ENCODE measurements at places on chromosomes 6 and 20.

GRCh38 chr6:110491644-110492317 is 15.4 kb upstream of the SLC22A16 start:
- no peak for DNase-seq

DNA sequence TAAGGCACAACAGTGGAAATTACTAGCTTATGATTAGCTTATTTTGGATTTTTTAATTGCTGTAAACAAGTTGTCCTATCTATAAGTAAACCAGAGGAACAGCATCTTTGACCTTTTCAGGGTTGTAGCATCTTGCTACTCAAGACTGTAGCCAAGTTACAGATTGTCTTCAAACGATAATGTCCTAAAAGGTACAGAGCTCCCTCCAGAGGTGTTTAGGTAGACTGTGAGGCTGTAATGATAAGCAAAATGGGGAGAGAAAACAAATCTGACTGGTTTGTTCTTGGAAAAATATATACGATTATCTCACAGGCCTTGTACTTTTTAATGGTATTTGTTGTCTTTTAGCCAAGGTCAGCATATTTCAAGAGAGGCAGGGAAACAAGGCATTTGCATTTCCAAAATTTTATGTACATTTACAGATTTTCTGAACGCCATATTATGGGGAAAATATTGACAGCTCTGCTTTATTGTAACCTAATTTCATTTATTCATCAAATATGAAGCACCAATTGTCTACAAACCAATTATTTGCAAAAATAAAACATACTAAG is 273.4 kb downstream of the MEI4 start:
- DNase-seq, result no peak

DNA sequence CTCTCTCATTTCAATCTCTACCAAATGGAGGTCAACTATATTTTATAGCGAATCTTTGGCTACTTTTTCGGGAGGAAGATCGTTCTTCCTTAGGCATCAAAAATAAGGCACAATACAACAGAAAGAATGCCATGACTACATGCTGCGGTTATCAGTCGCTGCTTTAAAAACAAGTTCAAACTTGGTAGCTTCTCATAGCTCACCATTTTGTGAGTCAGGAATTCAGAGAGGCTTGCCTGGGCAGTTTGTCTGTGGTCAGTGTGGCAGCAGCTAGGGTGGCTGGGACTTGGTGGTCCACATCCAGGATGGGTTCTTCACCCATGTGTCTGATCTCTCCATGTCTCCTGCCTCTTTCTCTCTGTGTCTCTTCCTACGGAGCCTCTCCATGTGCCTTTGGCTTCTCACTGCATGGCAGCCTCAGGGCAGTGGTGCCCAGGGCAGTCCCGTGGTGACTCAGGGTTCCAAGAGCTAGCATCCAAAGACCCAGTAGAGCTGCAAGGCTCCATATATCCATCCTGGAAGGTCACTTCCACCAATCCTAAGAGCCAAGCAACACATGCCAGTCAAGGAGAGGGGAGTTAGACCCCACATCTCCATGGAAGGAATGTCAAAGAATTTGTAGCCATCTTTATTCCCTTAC is 10.4 kb downstream of the SCML4 start:
- no peak for DNase-seq

GRCh38 chr6:56444855-56445254 is 197.5 kb upstream of the COL21A1 start:
- DNase-seq, result no peak

- DNase-seq, result no peak
Observed at GRCh38 chr6:16947375-16948015, 154.4 kb upstream of the STMND1 start.

- DNase-seq, result no peak
Observed at GRCh38 chr20:45545754-45546453, 1.3 kb downstream of the EPPIN start.

- no peak for DNase-seq
Observed at GRCh38 chr20:31869942-31870725, at the start of the genes DUSP15 and TTLL9. TSS of gene DUSP15 (minus strand) at chr20:31870527. CDS start at chr20:31870337, 190 bp downstream. TSS of gene TTLL9 (plus strand) at chr20:31870634. CDS start at chr20:31871127, 493 bp downstream.

DNA sequence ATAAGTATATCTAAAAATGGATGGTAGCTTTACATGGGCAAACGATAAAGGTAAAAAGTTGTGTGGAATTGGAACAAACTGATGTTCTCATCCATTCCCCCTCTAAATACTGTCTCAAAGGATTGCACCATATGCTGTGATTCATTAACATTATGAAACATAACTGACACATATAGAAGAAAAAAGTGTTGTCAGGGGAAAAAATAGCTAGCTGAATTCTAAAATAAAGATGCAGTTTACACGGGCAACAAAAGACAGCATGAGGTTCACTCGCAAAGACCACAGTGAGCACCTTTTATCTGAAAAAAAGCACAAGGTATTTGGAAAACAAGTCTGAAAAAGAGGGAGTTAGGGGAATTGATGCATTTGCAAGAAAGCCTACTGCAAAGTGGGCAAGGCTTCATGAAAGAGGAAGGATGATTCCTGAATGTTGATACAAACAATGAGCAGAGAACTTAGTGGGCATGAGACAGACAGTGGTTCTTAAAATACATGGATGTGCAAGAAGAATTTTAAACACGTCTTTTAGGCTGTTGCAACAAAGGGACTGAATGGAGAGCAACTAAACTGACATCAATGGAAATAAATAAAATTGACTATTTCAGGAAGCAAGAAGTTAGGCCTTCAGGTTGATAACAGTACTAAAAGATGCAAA is 280.9 kb downstream of the KIF16B start:
- DNase-seq, result no peak

DNA sequence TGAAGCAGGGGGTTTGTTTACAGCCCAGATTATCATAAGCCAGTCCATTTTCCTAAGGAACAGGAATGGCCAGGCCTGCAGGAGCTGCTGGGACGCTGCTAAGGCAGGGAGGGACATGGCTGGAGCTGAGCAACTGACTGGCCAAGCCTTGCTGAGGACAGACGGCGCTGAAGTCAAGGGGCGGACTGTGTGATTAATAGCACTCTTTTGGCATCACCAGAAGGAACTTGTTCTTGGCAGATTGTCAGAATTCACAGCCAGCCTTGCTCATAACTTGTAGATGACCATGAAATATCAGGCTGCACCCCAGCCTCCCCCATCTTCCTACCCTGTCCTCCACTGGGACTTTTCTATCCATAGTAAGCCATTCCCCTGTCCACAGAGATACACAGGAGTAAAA is 218.8 kb upstream of the RNF24 start:
- DNase-seq, result no peak

DNA sequence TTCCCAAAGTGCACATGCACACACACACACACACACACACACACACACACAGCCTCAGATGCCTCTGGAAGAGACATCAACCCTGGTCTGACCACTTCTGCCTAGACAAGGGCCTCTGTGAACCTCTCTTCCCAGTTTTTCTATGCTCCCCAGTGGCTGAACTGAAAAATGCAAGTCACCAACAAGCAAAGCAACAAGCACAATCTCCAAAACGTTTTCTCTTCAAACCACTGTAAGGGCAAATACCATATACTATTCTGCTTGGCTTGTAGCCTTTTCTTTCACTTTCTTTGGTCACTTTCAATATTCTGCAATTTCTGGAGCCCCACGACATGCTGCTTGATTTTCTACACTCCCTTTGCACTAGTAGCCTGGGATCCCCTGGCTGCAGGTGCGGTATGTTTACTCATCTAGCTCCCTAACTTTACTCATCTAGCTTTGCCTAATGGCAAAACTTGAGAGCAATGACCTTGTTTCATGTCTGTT is 121.4 kb upstream of the DST start:
- DNase-seq, result no peak

- no peak for DNase-seq
Observed at GRCh38 chr6:113120582-113121285, 736.4 kb upstream of the MARCKS start.

- no peak for DNase-seq
Observed at GRCh38 chr20:32571566-32571965, 13.6 kb downstream of the NOL4L start.

DNA sequence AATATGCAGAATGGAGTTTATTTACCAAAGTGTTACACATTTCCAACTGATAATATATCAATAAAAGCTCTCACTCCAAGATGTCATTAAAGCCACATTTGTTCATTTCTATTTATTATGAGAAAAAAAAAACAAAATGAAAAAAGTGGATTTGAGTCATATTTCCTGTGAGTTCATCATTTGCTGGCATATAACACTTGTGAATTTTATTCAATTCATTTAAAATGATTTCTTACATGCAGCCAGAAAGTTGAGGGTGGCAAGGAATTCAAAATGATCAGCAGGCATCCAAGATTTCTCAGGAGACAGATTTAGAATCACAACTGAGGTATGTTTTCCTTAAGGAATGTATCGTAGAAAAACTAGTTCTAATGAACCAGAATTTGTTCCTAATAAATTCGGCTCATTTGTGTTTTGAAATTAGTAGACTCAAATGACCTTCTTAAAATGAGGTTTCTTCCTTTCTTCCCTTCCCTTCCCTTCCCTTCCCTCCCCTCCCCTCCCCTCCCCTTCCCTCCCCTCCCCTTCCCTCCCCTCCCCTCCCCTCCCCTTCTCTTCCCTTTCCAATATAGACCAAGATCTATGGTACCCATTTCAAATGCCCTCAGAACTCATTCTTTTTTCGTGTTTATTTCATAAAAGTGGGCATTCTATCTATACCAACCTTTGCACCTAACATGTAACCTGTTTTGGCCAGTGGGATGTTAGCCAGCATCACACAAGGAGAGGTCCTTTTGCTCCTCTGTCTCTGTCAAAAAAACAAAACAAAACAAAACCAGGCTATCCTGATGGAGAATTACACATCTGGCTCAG is 357.9 kb upstream of the TSHZ2 start:
- no peak for DNase-seq

DNA sequence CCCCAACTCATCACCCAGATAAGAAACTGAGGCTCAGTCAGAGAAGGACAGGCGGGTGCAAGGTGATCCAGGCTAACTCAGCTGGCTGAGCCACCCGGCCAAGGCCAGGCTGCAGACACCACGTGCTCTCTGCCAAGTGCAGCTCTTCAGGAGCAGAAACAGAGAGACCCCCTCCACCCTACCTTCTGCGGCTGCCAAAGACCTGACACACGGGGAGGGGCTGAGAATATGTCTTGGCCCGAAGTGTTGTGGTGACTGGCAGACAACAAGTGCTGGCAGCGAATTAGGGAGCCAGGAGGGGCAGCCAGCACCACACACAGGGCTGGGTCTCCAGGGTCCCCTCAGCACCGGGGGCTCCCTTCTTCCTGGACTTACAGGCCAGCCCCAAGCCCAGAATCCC is 22.5 kb downstream of the PREX1 start:
- no peak for DNase-seq

DNA sequence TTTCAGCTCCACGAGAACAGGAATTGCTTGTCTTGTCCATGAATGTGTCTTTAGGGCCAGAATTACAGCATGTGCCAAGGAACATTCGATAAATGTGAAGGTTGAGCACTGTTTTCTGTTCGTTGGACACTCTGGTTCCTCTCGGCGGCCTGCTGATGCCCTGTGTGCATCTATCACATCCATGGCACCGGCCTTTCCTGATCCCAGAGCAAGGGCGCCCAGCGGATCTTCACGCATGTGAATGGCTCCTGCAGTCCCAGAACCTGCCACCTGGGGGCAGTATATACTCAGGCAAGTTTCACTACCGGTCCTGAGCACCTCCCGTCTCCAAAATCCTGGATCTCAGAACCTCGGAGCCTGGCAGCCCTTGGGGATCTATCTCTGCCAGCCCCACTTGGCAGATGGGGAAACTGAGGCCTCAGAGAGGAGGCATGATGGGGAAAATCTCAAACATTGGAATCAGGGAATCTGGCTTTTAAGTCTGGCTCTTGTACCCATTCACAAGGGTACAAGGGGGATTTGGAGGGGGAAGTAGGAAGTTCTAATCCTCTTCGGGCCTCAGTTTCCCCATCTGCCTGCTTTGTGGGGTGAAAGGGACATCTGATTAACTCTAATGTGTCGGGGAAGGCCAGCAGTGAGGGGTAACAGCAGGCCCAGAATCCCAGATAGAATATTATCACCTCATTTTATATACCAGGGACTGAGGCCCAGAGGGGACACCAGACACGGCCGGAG is 4.3 kb upstream of the CEBPB start:
- DNase-seq, result peak; percentile 92

DNA sequence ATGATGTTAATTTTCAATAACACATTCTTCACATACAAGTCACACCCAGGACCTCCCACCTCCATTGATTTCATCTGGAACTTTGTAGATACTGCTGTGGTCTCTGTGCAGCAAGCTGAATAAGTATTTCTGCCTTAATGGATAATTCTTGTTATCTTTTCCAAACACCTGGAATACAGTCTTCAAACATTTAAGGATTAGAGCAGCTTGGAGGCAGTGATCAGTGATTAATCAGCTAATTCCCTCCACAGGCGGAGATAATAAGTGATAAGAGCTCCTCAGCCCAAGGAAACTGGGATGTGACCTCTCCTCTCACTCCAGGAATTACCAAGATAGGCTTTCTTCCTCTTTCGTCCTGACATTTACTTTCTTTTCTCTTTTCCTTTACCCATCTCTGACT is 110.7 kb downstream of the FIG4 start:
- no peak for DNase-seq

DNA sequence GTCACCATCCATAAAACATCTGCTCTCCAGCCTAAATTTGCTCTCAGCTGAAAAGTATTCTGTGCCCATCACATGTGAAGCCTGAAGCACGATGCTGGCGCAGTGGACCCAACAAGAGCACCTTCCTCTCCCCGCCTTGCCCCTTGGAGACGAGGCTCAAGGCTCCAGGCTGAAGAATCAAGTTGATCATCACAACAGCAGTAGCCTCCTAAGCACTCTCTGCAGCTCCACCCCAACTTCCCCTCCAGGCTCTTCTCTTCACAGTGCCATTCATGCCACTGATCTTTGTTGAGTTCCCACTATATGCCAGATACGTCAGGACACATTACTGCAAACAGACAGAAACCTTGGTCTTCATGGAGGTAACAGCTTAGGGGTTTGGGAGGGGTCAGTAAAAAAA is 41.6 kb upstream of the ZNF217 start:
- no peak for DNase-seq

GRCh38 chr6:107957308-107957908 is 600 bp downstream of the SEC63 start:
- DNase-seq, result peak; percentile 50

DNA sequence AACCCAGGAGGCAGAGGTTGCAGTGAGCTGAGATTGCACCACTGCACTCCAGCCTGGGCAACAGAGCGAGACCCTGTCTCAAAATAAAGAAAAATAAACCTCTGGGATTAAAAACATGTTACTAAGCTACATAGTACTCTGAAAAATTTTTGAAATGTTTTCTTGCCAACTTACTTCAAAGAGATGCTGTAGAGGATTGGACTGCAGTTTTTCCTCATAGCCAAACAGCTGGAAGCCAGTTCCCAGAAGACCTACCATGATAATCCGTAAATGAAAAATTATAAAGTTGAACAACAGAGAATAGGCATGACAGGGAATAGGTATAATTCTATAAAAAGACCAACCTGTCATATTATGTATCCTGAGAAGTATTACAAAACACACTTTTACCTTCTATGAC is 48.0 kb downstream of the RARS2 start:
- no peak for DNase-seq

GRCh38 chr6:150406948-150407347 is 38.1 kb downstream of the IYD start:
- no peak for DNase-seq

GRCh38 chr6:166605752-166606151 is 19.3 kb upstream of the RAMACL start:
- DNase-seq, result no peak

- DNase-seq, result no peak
Observed at GRCh38 chr20:57660922-57661745, 40.9 kb upstream of the ZBP1 start.
